AG10803 (cell line): ENCODE measurements at places on chromosomes 3 and 15.
A peak's percentile ranks its signal among the peaks of the same experiment; 100 is the strongest.

DNA sequence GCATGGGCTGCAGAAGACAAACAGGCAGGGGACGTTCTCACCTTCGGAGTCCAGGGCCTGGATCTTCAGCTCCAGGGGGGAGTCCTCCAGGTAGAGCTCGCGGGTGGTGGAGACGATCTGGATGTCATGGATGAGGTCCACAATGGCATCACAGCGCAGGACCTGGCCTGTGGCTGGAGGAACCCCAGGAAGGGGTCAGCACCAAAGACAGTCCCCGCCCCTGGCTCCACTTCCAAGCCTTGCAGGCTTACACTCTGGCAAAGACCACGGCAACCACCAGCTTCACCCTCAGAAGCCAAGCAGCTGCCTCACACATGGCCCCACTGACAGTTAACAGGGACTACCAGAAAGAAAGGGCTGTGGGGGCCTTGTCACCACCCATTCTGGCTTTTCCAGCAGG is 22.8 kb downstream of the NUP210 start:
- no peak for DNase-seq

- DNase-seq: no peak
These were observed 332.9 kb downstream of the TIGIT start for GRCh38 chr3:114626751-114627150.

- no peak for DNase-seq
These were observed 218.0 kb downstream of the WNT5A start for GRCh38 chr3:55269096-55269495.

DNA sequence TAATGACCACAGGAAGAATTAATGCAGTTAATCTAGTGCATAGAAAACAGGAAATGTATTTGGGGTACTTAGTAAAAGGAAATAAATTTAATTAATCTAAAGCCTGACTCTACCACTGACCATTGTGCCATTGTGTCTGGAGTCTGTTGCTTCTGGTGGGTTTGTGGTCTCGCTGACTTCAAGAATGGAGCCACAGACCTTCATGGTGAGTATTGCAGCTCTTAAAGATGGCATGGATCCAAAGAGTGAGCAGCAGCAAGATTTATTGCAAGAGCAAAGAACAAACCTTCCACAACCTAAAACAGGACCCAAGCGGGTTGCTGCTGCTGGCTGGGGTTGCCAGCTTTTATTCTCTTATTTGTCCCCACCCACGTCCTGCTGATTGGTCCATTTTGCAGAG is 711.5 kb upstream of the LMCD1 start:
- no peak for DNase-seq

- no peak for DNase-seq
These were observed 214.5 kb downstream of the RPLP1 start for GRCh38 chr15:69666921-69667811.

DNA sequence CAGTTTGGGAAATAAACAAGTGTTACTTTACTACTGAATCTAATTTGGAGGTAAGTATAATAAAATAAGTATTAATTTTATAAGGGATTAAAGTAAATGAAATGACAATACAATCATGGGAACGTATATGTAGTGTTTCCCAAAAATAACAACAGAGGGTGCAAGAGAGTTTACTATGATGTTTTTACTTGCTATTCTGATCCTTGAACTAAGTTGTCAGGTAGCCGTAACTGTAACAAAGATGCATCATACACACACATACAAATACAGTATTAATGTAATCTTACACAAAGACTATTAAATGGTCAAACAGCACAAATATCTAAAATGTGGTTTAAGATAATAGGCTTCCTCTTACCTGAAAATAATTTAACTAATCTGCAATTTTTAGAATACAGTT is 311.4 kb downstream of the TBC1D5 start:
- DNase-seq: peak; percentile 46

DNA sequence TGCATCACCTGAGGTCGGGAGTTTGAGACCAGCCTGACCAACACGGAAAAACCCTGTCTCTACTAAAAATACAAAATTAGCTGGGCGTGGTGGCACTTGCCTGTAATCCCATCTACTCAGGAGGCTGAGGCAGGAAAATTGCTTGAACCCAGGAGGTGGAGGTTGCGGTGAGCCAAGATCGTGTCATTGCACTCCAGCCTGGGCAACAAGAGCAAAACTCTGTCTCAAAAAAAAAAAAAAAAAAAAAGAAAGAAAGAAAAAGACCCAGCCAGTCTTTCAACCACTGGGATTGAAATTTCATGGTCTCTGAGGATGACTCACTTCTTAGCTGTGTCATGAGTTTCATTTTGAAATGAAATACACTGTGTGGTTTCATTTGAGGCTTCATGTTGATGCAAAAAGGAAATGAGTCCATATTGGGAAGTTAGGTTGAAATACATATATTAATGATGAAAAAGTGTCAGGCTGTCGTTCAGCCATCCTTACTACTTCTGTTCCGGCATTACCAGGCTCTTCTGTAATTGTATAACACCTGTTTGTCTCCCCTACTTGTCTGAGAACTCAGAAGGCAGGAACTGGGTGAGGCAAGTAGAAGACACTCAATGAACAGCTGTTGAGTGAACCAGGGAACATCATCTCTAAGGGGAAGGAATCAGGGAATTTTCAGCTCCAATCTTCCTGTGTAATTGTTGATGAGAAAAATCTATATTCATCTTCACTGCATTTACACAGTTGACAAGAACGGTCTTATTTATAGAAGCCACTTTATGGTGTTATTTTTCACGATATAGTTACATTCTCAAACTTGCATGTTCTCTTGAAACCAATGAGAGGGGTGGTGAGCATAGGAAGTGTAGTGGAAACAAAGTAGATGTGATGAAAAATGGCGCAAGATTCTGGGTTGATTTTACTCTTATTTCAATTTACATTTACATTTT is 87.4 kb downstream of the NFKBIZ start:
- DNase-seq: peak; percentile 87

DNA sequence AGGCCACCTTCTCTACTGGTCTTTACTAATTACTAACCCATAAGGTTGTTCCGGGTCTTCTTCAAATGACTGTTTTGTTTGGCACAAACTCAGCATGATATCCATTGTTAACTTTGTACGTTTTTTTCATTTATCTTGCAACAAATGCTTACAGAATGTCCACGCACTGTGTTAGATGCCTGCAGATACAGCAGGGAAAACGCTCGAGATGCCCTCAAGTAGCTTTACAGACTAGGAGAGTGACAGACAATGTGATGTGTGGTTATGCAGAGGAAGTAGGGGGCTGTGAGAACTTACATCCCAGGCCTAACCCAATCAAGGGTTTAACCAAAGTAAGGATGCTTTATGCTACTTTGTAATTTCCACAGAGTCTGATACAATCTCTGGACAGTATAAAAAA is 949 bp upstream of the RFC4 start:
- no peak for DNase-seq

- no peak for DNase-seq
These were observed 3.1 kb upstream of the CPLX3 start for GRCh38 chr15:74823324-74823723.

- no peak for DNase-seq
These were observed 486.8 kb upstream of the CNTN4 start for GRCh38 chr3:1611824-1612223.

GRCh38 chr15:101045835-101046691 is 126.9 kb downstream of the LRRK1 start:
- no peak for DNase-seq

GRCh38 chr3:53144862-53145712 is 14.9 kb upstream of the RFT1 start:
- no peak for DNase-seq

GRCh38 chr15:41941644-41942415 is 30.5 kb downstream of the EHD4 start:
- no peak for DNase-seq

DNA sequence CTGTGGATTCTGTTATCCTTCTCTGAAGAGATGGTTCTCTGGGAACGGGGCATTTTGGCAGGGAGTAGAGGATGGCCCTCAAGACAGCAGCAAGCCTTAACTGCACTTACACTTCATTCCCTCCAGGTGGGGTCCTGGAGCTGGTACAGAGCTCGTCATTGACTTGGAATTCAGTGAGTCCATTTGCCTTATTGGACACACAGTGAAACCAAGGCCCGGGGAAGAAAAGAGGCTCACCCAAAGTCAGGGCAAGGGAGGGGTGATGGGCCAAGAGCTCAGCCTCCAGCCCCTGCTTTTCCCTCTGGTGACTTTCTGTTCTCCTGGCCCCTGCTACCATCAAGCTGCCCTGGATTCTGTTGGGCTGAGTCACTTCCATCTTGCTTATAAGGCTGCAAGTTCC is 125.6 kb downstream of the ETFA start:
- DNase-seq: peak; percentile 74

GRCh38 chr3:123119388-123119787 is 52.6 kb downstream of the PDIA5 start:
- DNase-seq: no peak

GRCh38 chr3:63753567-63753966 is 65.5 kb upstream of the C3orf49 start:
- DNase-seq: peak; percentile 21

DNA sequence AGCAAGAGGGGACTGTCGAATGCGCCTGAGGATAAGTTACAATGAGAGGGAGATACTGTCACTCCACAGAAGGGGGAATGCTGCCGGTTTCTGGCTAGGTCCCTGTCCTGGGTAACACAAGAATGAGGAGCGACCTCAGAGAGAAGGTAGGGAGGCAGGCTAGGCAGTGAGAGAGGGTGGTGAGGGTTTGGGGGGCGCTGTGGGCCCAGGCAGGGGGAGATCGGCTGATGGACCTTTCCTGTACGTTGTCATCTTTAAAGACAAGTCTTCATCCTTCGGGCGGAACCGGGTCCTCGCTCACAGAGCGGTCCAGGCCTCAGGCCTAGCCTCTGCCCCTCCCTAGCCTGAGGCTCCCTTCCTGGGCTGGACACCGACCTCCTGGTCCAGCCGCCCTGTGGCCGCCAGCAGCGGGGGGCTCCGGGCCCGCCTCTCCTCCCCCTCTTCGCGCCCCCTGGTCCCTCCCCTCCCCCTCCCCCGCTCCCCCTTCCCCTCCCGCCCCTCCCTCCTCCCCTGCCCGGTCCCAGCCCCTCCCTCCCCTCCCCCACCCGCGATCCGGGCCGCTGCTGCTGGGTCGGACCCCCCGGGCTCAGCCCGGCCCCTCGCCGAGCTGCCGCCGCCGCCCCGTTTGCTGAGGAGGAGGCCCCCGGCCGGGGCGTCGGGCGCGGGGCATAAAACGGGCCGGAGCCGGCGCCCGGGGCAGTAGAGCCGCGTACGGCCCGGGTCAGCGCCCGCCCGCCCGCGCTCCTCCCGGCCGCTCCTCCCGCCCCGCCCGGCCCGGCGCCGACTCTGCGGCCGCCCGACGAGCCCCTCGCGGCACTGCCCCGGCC is at the start of gene CHRD:
Gene CHRD (plus strand): TSS at position 697 of the 827 bp plus-strand sequence. CDS start 265 bp downstream, outside the sequence.
- no peak for DNase-seq

- DNase-seq: peak; percentile 16
These were observed 508.9 kb upstream of the ADAMTS9 start for GRCh38 chr3:65196663-65197062.

- DNase-seq: no peak
These were observed 134.8 kb downstream of the THRB start for GRCh38 chr3:24359645-24360462.

DNA sequence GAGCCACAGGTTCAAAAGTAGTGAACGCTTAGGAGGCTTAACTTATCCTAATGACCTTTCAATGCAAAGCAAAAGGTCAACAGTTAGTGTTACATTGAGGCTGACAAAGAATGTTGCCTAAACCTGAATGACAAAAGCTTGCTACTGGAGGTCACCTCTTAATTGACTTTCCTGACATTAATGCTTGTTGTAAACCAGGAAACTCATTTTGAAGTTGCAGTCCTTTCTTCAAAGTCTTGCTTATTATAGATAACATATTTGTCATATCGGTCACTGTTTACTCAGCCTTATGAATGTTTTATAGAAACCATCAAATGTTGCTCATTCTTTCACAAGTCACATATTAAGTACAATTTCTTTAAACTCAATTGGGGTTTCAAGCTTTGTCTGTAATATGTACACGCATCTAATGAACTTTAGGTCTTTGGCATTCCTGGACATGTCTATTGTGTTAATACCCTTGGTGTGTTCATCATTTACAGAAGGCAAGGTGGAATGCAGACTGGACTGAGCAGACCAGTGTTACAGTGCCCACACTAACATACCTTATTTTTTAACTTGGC is 488.2 kb upstream of the NECTIN3 start:
- DNase-seq: no peak

DNA sequence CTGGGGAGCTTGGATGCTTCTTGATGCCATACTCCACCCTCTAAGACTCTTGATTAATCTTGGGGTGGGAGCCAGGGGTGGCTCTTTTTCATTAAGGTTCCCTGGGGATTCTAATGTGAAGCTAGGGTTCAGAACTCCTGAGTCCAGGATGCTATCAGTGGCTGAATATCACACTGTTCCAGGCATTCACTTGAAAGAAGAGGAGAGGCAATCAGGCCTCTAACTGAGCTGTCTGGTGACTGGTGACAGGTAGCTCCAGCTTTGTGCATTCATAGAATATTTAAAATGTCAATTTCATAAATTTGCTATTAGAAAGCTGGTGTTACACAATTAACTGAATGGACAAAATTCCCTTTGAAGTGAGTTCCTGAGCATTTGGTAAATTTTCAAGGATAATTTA is 139.0 kb downstream of the CHDH start:
- DNase-seq: no peak

DNA sequence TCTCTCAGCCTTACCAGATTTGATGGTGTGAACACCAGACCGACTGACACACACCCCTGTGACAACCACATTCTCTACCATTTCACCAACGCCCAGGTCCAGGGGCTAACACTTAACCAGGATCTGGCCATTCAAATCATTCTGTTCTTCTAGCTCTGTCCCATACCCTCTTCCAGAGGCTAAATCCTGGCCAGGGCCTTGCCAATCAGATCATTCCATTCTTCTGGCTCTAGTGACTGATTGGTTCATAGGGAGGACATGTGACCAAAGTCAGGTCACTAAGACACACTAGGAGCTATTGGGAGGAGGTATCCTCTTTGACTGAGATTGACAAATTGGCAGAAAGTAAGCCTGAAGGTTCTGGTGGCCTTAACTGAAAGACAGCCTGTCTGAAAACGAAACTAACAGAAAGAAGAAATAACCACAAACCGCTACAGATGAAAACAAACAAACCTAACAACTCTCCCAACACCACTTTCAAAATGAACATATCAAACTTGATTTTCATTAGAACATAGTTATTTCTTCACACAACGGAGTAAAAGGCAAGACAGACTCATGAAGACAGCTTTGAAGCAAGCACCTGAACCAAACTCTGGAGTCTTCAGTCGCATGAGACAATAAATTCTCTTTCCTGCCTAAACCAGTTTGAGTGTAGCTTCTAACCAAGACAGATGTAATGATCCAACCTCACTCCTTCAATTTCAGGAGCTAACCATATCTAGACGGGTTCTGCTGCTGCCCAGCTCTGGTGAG is 68.5 kb downstream of the TRANK1 start:
- no peak for DNase-seq
